ENCODE measurements at places on chromosomes 6 and 20. TPM values are rescaled to one million over a fixed set of nuclear protein-coding genes. Genes with fewer than 3 reads are reported as not detected.

DNA sequence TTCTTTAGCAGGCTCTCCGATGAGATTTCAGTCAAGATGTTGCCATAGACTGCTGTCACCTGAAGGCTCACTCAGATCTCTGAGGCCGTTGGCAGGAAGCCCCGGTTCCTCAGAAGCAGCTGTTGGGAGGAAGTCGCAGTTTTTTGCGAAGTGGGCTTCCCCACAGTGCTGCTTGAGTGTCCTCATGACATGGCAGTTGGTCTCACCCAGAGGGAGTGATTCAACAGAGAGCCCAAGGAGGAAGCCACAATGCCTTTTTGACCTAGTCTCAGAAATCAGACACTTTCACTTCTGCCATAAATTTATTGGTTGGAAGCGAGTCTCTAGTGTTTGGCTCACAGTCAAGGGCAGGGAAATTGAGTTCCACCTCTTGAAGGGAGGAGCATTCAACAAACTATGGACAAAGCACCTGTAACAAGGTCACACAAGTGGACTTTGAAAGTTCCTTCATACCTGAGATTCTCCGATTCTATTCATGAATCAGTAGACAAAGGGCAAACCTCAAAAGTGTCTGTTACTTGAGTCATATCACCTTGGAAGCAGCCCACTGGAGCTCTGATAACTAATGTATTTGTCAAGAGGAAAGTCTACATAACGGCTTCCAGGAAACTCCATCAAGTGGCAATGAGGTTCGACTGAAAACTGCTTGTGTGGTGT, 208.3 kb downstream of the TASP1 start:
- no peak for DNase-seq

GRCh38 chr6:5121956-5122355, 36.8 kb downstream of the PPP1R3G start:
- DNase-seq = no peak

DNA sequence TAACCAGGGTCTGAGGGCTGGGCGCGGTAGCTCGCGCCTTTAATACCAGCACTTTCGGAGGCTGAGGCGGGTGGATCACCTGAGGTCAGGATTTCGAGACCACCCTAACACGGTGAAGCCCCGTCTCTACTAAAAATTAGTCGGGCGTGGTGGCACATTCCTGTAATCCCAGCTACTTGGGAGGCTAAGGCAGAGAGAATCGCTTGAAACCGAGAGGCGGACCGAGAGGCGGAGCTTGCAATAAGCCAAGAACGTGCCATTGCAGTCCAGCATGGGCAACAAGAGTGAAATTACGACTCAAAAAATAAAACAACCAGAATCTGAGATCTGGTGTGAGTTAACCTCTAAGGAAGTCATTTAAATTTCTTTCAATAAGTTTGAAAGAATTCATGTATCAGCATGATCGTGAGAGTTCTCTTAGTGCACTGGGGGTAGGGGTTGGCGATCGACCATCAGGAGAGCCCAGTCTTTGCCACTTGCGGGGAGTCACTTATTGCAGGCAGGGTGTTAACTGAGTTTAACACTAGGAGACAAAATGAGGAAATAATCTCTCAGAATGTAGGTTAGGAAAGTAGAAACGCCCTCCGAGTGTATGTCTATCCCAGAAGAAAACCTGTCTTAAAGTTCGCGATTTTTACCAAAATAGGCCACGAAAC, 206.5 kb upstream of the ZNF184 start:
- no peak for DNase-seq

DNA sequence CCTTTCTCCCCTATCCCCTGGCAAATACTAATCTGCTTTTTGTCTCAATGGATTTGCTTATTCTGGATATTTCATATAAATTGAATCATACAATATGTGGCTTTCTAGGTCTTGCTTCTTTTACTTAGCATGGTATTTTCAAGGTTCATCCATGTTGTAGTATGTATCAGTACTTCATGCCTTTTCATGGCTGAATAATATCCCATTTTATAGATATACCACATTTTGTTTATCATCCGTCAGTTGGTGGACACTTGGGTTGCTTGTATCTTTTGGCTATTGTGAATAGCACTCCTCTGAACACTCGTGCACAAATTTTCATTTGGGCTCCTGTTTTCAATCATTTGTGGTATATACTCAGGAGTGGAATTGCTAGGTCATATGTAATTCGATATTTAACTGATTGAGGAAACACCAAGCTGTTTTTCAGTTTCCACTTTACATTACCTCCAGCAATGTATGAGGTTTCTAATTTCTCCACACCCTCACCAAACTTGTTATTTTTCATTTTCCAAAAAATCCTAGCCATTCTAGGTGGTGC, 30.5 kb upstream of the RIPPLY2 start:
- DNase-seq = no peak

- DNase-seq = no peak
These were observed 10.2 kb downstream of the CASS4 start for GRCh38 chr20:56422076-56422823.

GRCh38 chr6:19864285-19864684, 27.1 kb downstream of the ID4 start:
- no peak for DNase-seq

DNA sequence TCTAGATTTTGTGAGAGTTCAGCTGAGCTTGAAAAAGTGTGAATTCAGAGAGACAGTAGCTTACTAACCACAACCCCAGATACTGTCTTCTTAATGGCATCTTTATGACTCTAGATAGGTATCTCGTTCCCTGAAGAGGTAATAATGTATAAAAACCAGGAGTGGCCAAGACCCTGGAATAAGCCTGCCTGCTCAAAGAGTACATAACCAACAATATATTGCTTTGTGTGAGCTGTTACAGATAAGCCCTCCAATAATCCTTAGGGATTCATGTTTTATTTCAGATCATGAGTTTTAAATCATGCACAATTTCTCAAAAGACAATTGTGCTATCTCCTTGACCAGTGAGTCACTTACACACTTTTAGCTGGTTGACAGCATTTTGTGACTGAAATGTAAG, 327.8 kb upstream of the ADGRB3 start:
- DNase-seq = no peak

GRCh38 chr20:48283470-48284110, 498.3 kb upstream of the SULF2 start:
- DNase-seq = peak; percentile 33

GRCh38 chr6:158665332-158665731, 15.5 kb downstream of the SYTL3 start:
- DNase-seq = no peak

DNA sequence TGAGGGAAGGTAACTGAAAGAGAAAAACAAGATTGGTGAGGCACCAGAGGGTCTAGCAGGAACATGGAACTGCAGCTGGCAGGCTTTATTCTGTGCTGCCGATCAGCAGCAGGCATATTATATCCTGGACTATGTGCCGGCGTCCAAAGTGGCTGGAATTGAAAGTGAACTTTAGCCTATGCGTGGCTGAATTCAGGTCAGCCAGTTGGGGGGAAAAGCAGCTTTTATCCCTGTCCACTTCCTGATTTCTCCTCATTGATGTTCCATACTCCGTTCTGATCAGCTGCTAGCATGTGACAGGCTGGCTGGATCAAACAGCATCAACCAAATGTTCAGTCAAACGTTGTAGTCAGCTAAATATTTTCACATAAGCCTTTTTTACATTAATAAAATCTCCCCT, 99.0 kb downstream of the CAP2 start:
- no peak for DNase-seq

DNA sequence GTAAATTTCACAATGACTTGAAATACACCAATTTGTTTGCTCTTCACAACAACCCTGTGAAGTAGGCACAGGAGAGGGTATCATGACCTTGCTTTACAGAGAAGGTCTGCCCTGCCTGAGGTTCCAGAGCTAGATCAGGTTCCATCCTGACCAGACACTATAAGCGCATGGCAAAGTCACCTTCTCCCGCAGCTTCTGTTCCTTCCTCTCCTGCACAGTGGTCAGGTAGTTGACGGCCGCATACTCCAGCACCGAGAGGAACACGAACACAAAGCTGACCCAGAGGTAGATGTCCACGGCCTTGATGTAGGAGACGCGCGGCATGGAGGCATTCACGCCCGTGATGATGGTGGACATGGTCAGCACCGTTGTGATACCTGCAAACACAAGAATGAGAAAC, 34.3 kb downstream of the PM20D2 start:
- no peak for DNase-seq

DNA sequence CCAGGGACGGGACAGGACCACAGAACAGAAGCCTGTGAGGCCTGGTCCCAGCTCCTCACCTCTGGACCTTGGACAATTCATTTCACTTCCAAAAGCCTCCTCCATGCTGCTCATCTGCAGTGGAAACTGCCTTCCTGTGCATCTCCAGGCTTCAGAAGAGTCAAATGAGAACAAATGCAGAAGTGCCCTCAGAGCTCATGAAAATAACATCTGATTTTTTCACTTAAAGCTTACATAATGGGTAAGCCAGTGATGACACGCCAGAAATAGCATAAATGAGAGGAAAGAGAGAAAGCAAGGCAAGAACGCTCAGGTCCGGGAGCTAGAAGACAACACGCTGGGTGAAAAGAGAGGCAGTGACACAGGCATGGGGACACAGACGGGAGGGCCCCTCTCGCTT, 7.9 kb downstream of the CNKSR3 start:
- no peak for DNase-seq

- no peak for DNase-seq
These were observed 301.8 kb downstream of the TAF4 start for GRCh38 chr20:61763740-61764400.

DNA sequence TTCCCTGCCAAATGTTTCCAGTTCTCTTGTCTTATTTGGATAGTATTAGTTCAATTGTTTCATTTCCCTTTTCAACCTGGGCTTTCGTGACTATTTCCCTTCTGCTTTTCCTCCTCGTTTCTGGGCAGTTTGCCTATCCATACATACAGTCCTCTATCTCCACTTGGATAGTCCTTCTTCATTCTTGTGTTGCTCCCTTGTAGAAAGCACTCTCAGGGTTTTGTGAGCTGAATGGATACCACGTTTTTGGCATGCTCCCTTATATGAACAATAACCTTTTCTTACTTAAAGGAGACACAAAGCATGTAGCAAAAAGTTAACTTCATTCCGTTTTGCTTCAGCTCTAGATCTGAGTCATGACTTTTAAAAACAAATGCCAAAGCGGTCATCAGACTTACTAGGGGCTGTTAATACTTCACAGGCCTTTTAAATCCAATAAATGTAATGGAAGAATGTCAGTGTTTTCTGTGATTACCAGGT, 16.6 kb downstream of the CRYBG1 start:
- no peak for DNase-seq

- DNase-seq = no peak
These were observed 47.0 kb downstream of the TFEB start for GRCh38 chr6:41688256-41688965.

- peak; percentile 31 for DNase-seq
These were observed 44.7 kb downstream of the NFATC2 start for GRCh38 chr20:51497542-51498467.

GRCh38 chr6:125711013-125711675, 38.3 kb upstream of the HEY2 start:
- DNase-seq = no peak

- DNase-seq = no peak
These were observed 14.1 kb downstream of the FKBP1A start for GRCh38 chr20:1378735-1379125.

- DNase-seq = no peak
These were observed 182.1 kb downstream of the KIF6 start for GRCh38 chr6:39543095-39543494.

DNA sequence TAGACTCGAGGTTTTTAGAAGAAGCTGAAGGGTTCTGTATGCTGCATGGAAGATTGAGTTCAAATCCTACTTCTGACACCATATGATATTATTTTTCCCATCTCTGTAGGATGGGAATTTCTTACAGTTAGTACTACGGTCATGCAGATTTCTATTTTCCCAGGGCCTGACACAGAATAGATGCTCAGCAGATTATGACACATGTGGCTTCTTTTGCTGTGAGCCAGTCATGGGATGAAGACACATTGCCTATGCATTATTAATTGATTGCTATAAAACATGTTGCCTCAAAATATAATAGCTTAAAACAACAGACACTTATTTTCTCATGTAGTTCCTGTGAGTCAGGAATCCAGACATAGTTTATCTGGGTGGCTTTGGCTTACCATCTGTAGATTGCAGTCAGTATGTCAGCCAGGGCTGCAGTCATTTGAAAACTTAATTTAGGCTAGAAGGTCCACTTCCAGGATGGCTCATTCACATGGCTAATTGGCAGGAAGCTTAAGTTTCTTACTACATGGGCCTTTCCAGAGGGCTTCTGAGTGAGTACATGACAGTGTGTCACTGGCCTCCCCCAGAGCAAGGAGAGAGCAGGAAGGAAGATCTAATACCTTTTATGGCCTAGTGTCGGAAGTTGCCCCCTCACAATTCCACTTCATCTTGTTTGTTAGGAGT, 29.5 kb downstream of the TOP1 start:
- no peak for DNase-seq

DNA sequence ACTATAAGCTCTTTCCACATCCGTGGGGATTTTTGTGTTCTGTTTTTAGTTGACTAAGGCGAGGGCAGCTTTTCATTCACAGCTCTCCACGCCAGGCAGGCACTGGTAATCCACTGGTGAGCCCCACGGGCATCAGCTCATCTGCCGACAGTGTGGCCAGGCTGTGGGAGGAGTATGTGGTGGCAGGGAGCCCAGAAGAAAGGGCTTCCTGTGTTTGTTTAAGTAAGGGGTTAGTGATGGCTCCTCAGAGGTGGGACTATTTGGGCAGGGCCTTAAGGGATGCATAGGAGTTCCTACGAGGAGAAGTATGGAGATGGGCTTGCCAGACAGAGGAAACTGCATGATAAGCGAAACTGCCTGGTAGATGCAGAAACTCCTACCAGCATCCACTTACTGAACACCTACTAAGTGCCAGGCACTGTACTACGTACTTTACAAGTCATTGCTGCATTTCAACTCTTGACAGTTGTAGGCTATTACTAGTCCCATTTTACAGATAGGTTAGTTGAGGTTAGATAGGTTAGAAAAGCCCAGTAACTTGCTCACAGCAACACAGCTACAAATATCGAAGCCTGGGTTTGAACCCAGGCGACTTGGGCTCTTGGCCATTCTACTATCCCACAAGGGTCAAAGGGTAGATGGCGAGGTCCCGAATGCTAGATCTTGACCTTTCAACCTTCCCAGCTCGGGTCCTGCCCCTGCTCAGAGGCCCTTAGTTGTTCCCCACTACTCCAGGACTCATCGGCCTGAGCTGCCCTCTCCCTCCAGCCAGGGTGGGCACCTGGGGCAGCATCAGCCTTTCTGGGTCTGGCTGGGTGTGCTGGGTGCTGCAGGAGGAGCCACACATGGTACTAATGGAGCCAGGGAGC, 55.1 kb downstream of the CEBPB start:
- DNase-seq = no peak

GRCh38 chr20:8583566-8584043, 451.5 kb downstream of the PLCB1 start:
- DNase-seq = no peak

Gene ADGRF5
- 17.4 TPM for total RNA-seq

Gene POPDC3
- 2.0 TPM for total RNA-seq

Gene LRP11
- total RNA-seq = 40.0 TPM

Gene SCRT2
- total RNA-seq = not detected

Gene OR12D3
- not detected for total RNA-seq

Gene TP53INP2
- 18.4 TPM for total RNA-seq

Gene RAB44
- total RNA-seq = 1.0 TPM

Gene C6orf141
- 5.0 TPM for total RNA-seq

Gene MAP3K5
- 35.6 TPM for total RNA-seq

Gene ZNF335
- total RNA-seq = 32.8 TPM

Gene SASH1
- 238 TPM for total RNA-seq

Gene AK9
- 10.4 TPM for total RNA-seq

Gene HLA-B
- 570 TPM for total RNA-seq

All from tibial nerve (tissue), 4 donors.